Suprapubic skin (tissue), 4 donors: ENCODE measurements at places on chromosomes 2 and 18. TPM values are rescaled to one million over a fixed set of nuclear protein-coding genes. Genes with fewer than 3 reads are reported as not detected.

DNA sequence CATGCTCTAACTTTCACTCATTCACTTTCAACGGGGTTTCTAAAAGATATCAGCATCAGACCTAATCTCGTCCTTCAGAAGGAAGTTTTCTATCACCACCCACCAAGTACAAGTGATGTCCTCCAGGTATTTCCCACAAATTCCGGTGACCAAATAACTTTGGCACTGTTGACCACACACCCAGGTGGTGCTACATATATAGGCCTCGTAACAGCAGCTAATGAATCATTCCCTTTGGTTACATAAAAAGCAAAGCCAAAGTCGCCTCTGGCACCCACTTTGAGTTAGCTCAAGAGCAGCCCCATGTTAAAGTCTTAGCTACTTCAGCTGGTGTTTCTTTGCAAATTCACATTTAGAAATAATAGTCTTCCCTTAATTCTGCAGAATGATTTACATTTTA lies 138.2 kb upstream of the OSR1 start:
- no peak for DNase-seq

DNA sequence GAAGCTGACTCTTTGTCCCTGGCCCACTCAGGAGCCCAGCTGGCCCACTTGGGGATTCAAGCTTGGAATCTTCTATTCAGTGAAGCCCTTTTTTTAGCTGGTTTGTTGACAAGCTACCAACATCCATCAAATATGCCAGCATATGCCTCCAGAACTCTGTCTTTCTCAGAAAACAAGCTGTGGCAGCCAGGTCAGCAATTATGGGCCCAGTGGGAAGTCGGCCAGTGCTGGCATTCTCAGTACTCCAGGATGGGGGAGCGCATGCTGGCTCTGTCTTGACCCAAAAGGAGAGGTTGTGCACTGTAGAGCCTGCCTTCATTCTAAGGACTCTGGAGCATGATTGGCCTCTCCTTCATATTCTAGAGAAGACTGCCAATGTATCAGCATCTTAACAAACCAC lies 401.5 kb downstream of the CNTNAP5 start:
- no peak for DNase-seq

DNA sequence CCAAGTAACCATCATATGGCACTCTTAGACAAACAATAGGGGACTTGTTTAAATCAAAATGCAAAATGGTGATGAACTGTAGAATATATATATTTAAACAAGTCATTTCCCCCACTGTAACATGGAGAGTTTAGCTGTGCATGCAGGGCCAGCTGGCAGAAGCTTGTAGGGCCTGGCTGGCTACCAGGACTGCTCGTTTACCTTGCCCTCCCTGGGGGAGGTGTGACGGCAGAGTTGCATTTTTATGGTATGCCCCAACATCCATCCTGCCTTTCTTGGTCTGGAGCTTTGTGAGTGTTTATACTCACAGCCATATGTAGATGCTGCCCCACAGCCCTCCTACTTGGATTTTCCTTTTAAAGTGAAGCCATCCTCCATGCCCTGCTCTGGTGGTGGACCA lies 101.7 kb upstream of the ZFP36L2 start:
- DNase-seq, result no peak

The CTDP1 gene
- 32.0 TPM for total RNA-seq
